ENCODE measurements at places on chromosomes 12 and 14.

DNA sequence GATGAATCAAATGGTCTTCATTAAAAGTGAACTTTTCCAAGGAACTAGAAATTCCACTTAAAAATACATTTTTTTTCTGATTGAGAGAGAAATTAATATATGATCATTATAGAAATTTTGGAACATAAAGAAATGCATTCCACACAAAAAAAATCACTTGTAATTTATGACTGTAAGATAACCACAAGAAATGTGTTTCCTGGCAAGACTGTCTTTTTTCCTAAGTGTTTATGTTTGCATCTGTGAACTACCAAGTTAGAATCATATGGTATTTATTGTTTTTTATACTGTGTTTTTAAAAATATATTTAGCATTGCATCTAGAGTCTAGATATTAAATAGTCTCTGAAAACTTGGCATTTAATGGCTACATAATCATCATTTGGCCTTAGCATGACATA lies 726.8 kb downstream of the BCL11B start:
- DNase-seq: no peak

DNA sequence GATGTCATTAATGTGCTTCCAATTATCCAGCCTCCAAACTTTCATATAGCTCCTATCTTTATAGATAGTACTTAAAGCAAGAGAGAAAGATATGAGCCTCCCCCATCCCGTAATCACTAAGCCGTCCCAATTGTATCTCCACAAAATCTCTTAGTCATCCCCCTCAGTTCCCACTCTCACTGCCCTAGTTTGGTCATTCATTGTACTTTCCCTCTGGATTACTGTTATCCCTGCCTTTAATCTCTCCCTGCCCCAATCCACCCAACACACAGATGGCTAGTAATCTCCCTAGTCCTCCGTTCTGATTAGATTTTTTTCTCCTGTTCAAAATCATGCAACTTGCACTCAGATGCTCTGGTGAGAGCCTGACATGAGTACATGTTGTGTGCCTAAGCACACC lies 5.4 kb upstream of the BCAT1 start:
- DNase-seq: no peak

GRCh38 chr12:115203701-115204100 lies 519.7 kb upstream of the TBX3 start:
- peak; percentile 62 for DNase-seq

DNA sequence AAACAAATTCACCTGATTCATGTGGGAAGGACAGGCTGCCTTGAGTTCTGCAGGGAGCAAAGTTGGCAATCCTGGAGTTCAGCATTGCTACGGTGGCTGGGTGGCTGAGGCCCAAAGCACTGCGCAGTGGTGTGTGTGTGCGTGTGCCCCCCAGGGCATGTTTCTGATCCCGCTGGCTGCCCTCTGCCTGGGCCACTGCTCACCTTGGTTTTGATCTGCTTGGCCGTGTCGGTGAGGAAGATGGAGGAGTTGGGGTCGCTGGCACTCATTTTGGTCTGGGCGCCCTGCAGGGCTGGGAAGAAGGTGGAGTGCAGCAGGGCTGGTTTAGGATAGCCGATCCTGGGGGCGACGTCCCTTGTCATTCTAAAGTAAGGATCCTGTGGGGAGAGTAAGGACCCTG lies 19.1 kb downstream of the SLC25A47 start:
- no peak for DNase-seq

GRCh38 chr12:49863946-49864797 lies 21.3 kb upstream of the BCDIN3D start:
- DNase-seq: no peak

- no peak for DNase-seq
These were observed 10.8 kb downstream of the P2RX2 start for GRCh38 chr12:132629330-132629729.

DNA sequence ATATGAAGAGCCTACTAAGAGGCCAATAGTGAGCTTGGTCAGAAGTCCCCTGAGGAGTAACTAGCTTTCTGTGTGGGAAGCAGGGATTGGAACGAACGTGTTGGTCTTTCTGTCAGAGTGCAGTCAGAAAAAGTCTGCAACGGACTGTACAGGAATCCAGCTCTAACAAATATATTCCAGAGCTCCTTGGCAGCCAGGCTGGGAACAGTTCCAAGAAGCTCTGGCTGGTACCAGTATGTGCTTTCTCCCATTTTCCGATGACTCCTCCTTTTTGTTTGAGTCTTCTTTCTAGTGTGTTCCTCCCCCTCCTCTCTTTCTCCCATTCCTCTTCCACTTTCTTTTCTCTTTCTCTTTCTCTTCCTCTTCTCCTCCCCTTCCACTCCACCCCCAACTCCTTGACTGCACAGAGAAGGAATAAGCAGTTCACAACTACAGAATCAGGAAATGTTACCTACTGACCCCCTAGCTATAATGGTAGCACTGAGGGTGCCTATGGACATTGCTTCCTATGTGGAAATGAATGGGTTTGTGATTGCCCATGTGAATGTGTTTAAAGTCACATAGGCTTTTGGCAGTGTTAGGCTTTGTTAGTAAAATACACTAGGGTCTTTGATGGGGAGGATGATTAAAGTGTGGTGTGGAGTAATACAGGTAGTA lies 59.9 kb downstream of the TTLL5 start:
- DNase-seq: peak; percentile 71

DNA sequence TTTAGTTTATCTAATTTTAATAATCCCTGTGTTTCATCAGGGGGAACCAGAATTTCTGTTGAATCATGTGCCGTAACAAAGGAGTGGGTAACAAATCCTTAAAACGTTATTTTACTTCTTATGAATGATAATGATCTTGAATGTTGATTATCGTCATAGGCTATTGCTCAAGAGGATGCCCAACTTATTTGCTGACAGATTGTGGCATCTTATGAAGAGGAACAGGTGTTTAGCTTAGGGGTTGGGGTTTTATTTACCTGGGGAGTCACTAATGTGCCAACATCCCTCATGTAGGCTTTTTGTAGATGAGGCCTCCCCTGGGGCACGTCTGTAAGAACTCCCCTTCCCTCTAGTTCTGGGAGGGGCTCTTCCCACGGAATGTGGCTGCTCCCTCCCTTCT lies 32.4 kb upstream of the TMX1 start:
- no peak for DNase-seq

GRCh38 chr12:3725388-3726115 lies 27.4 kb downstream of the CRACR2A start:
- peak; percentile 31 for DNase-seq

- peak; percentile 75 for DNase-seq
These were observed 36.6 kb downstream of the DCAF4 start for GRCh38 chr14:72962829-72963312.

DNA sequence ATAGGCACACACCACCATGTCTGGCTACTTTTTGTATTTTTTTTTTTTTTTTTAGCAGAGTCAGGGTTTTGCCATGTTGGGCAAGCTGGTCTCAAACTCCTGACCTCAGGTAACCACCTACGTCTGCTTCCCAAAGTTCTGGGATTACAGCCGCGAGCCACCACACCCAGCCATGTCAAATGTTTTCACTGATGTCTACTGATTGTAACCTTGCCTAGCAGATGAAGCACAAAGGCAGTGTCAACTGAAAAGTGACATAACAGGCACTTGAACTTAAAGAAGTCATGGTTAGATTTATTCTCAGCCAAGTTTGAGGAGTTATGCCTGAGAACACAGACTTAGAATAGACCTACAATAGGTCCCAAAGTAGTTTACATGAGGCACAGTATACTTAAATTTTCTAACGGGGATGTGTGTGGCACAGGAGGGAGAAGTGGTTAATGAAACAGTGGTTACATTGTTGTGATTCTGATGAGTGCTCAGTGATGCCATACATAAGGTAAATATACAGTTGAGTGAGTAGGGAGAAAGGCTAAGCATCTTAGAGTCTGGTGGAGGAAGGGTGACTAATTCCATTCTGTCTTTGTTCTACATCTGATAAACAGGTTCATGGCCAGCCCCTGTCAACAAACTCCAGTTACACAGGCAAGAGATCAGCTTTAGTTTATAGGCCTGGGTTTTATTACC lies 12.6 kb upstream of the RNASE4 start:
- DNase-seq: no peak

DNA sequence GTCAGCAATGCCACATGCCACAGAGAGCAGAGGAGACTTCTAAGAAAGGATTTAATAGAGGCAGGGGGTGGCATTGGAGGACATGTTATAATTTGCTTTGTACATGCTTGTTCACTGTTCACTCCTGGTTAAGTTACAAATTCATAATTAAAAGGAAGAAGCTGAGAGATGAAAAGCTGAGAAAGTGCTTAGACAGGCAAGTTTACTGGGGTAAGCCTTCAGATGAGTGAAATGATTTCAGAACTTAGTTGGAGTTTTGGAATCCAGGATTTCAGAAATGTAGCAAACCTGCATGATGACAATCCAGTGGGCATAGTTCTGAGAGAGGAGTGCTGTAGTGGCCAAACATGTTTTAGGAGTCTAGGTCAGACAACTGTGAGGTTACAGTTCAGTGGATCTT lies 67.3 kb upstream of the FBXO33 start:
- DNase-seq: no peak

GRCh38 chr12:53677016-53677799 lies 1.3 kb upstream of the ATP5MC2 start:
- DNase-seq: peak; percentile 22

GRCh38 chr14:100538351-100539002 lies 48.7 kb downstream of the BEGAIN start:
- DNase-seq: no peak

- DNase-seq: no peak
These were observed 122.0 kb downstream of the PCNX1 start for GRCh38 chr14:71029236-71029781.

DNA sequence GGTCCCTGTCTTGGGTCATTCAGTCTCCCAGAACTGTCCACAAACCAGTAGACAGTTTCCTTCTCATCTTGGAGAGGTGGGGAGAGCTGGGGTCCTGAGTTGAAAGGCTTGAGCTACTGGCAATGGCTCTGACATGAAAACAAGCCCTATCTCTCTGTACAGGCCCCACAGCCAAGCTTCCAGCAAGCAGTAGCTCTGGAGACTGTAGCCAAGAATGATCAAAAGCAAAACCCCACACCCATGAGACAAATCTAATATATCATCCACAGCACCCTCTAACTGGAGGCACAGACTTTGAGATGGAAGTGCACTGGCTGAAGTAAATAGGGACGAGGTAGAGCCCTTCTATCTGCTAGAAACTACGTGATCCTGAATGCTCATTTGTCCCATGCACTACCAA lies 40.9 kb downstream of the RERG start:
- no peak for DNase-seq

- no peak for DNase-seq
These were observed 1546.9 kb upstream of the TMEM132C start for GRCh38 chr12:126719912-126720705.

DNA sequence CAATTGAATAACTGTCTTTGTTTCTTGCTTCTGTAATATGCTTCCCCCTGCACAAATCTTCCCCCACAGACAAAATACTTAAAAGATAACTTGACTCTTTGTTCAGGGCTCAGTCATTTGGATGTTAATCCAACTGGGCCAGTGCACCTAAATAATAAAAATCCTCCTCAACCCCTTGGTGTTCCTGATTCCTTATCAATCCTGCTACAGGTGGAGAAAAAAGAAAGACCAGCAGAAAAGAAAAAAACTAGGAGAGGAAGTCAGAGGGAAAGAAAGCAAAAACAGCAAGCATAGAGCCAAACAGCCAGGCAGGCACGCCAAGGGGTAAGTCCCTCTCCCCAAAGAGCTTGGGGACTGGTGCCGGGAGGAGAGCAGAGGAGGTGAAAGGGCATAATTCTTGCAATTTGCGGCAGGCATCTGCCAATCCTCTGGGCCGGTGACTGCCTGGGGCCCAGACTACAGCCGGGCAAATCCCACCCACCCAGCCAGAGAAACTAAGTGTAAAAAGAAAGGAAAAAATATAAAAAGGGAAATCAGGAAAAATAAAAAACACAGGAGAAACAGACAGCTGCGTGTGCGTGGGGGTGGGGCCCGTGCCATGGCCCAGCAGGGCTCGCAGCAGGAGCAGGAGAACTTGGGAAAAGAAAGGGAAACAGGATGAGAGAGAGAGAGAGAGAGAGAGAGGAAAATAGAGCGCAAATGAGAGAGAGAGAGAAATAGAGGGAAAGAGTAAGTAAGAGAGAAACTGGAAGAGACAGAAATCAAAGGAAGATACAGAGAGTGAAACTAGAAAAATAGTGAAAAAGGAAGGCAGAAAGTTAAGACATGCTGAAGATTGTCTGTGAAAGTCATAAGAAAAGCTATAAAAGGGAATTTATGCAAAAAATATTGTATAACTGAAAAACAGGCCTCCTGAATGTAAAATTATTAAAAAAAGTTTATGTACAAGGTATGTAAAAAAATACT lies 21.4 kb downstream of the KLRK1 start:
- DNase-seq: no peak

DNA sequence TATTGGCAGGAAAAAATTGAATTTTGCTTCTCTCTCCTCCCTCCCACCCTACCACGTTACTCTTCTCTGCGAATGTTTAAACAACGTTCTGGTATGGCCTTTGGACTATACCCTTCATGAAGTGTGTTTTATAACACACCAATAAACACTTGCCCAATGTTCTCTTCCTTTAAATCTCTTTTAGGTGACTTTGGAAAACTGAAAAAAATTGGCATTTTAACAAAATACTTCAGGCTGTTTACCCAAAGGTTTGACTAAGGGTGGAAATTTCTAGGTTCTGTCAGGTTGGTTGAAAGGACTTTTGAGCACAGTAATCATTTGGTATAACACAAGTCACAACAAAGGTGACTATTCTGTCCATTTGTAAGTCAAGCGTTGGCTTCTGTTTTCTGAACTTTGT lies 446.8 kb downstream of the AEBP2 start:
- no peak for DNase-seq

DNA sequence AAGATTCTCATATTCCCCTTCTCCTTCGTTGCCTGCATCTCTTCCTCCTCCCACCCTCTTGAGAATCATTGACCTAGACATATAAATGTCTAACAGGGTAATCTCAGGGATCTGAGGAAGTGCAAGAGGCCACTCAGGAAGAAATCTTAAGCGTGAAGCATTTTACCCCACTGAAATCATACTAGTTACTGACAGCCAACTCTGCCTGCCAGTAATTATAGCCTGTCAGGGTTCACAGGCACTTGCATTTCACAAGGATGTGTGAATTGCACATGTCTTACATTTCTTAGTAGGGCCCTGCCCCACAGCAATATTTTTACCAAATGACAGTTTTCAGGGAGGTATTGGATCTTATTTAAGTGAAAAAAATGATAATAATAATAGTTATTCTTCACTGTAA lies 127.2 kb downstream of the SLC15A5 start:
- DNase-seq: no peak

GRCh38 chr12:131805421-131805820 lies 22.8 kb upstream of the MMP17 start:
- DNase-seq: no peak
